Activated CD4-positive, alpha-beta T cell treated with anti-CD3 and anti-CD28 coated beads for 1 hour (primary cell): ENCODE measurements at places on chromosomes 6 and 20.

DNA sequence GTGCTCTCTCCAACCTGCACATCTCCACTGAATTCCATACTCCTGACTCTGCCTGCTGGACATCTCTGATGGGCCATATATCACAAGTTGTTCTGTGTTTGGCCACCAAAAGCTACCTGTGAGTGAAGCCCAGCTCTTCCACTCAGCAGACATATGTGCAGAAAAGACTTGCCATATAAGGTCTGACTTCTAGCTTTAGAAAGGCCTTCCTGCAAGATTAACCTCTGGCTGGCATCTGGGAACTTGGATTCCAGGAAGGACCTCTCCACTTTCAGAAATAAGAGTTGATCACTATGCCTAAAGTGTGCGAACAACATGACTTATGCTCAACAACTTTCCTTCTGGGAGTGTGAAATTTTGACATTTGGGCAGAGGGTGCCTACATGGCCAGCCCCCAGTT, 113.7 kb downstream of the TNFAIP3 start:
- DNase-seq, result no peak

GRCh38 chr20:46946796-46947195, 52.2 kb downstream of the EYA2 start:
- DNase-seq, result no peak

DNA sequence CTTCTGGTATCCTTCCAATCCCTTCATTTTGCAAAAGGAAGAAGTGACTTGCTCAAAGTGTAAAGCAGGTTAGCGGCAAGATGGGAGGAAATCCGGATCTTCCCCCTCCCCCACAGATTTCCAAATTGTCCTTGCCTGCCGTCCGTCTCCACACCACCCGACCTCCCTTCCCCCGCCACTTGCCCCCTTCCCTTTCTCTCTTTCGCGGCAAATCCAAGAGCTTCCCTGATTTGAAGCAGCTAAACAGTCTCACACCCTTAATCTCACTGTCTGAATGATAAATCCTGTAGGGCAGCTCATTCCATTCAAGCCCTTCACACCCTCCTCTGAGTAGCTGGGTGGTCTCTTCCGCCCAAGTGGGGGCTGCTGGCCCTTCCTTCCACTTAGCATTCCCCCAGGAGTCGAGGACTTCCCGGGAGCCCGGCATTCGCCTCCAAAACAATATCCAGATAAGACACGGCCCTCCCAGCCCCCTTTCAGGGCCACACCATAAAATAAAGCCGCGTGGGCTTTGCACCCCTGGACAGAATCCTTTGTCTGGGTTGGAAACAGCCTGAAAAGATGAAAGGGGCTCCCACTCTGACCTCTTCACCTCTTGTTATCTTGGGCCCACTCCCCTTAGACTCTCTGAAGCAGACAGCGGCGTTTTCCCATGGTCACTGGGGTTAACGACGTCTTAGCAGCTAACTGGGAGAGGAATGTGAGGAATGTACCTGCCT, 44.0 kb upstream of the PIM1 start:
- DNase-seq, result no peak

- no peak for DNase-seq
These were observed 10.9 kb downstream of the NINL start for GRCh38 chr20:25574411-25574810.

DNA sequence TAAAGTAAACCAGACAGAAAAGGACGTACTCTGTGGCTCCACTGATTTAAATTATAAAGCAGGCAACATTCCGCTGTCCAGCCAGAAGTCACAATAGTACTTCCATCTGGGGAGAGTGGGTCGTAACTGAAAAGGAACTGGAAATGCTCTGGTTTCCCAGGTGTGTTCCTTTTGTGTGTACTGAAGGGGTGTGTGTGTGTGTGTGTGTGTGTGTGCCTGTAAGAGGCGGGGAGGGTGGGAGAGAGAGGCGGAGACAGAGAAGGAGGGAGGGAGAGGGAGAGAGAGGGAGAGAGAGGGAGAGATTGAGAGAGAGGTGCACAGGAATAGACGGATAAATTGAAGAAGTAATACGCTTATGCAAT, 178.4 kb upstream of the ZNF184 start:
- no peak for DNase-seq

- DNase-seq, result no peak
These were observed 154.3 kb downstream of the CCDC170 start for GRCh38 chr6:151647976-151648639.

DNA sequence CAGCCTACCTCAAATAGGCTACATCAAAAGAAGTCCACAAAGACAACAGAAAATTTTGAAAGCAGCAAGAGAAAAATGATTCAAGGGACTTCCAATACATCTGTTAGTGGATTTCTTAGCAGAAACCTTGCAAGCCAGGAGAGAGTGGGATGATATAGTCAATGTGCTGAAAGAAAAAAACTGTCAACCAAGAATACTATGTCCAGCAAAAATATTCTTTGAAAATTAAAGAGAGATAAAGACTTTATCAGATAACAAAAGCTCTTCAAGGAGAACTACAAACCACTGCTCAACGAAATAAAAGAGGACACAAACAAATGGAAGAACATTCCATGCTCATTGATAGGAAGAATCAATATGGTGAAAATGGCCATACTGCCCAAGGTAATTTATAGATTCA, 34.0 kb downstream of the MCHR2 start:
- no peak for DNase-seq

DNA sequence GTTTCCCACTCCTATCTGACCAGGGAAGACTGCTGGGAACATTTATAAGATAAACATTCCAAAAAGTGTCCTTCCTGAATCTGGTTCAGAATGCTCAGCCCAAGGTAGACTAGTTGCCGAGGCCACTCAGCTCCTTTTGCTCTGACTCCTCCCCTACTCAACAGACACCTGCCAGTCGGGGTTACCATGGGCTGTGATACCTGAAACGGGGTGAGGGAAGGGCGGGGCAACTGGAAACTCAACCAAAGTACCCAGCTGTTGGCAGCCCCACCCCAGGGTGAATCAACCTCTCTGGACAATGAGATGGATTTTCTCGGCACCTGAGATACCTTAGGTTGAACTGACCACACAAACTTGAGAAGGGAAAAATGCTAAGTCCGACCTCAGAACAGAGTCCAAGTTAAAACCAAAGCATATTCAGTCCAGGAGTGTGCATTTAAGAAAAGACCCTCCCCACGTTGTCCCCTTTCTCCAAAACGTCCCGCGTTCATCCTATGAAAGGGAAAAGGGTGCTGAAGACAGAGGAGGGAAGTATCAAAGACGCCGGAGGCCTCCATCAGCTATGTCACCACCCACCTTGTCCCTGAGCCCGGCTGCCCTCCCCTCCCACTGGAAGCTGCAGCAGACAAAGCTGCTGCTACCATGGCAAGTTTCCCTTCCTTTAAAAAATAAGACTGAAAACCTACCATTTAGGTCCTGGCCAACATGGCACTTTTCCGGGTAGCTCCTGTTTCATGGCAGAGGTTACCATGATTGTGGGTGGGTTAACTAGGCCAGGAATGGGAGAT, 100.1 kb downstream of the SLC23A2 start:
- no peak for DNase-seq

DNA sequence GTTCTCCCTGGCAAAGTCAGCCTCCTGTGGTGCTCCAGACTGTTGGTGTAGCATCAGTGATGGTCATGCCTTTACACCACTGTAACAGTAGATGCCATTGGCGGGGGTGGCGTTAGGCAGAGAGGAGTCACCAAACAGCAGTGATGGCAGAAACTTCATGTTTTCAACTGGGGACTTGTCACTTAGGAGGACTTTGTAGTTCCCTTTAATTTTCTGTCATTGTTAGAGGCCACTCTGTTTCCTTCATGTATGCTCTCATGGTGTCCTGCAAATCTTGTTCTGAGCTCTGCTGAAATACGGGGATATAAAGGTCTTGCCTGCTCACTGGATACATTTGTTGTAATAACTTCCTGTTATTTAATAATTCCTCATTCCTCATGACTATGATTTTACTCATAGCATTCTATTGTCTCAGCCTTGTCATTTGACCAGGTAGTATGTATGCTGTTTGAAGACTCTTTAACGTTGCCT, 4.6 kb downstream of the MAP3K4 start:
- no peak for DNase-seq

DNA sequence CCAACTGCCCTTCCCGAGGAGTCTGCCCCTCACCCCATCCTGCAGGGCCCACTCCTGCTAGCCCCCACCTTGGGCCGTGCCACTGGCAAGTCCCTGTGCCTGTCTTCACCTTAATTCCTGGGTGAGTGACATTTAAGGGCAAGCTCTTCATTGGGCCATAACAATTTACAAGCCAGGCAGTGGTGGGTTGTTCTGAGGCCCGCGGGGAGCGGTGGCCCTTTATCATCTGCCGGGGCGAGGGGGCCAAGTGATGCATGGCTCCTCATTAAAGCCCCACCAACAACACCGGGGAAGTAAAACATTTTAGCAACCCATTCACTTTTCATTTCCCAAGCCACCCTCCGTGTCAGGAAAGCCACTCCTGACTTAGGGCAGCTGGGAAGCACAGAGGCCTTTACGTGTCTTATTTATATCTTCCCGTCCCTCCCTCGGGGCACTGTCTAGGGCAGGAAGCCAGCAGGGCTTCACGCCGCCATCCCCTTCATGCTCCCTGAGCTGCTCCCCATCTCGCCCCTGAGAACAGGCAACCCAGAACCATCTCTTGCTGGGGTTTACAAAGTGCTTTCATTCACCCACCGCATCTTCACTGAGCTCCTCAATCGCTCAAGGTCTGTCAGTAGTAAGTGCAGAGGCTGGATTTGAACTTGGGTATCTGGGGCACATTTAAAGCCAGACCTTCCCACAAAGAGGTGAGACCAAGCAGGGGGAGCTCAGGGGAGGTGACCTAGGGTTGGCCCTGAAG, 55.5 kb upstream of the CCDC167 start:
- no peak for DNase-seq

DNA sequence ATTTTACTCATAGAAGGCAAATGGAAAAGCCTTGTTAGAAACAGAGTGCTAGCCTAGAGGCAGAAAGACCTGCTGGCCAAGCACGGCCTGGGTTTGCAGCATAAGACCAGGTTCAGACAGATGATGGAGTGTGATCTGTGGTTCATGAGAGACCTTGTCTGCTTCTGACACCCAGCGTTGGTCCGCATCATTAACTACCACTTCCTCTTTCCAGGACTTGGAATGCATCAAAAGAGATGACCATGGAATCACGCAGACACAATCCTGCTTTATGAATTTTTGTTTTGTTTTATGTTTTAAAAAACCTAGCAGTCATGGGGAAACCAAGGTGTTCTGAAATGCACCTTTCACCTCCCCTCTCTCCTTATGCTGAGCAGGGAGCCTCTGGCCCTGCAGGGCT, 76.8 kb upstream of the SYNDIG1 start:
- no peak for DNase-seq

DNA sequence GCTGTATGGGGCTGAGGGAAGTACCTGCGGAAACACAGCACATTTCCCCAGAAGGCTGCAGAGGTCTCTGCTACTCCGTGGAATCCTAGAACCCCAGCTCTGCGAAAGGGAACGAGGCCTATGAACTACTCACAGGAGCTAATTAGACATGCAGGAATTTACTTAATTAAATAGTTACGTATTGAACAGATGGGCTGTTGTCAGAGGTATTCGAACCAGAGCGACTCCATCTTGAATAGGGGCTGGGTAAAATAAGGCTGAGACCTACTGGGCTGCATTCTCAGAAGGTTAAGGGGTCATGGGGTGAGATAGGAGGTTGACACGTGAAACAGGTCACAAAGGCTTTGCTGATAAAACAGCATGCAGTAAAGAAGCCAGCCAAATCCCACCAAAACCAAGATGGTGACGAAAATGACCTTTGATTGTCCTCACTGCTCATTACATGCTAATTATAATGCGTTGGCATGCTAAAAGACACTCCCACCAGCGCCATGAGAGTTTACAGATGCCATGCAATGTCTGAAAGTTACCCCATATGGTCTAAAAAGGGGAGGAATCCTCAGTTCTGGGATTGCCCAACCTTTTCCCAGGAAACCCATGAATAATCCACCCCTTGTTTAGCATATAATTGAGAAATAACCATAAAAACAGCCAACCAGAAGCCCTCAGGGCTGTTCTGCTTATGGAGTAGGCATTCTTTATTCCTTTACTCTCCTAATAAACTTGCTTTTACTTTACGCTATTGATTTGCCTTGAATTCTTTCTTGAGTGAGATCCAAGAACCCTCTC, 14.7 kb upstream of the SSTR4 start:
- no peak for DNase-seq

DNA sequence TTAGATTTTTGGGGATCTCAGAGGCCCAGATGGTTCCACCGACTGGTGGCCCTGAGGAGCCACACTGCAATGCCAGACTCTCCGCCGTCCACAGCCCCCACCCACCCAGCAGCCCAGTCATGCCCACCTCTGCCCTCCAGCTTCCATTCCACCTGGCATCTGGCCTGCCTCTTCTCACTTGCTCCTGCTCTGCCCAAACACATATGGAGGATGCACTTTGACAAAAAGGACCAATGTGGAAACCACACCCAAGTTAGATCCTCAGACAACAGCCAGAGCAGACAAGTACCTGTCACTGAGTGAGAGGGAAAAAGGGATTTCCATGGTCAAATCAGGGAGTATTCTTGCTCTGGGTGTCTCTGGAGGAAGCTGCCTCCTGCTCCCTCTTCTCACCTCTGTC, 120.6 kb upstream of the NXT1 start:
- no peak for DNase-seq

GRCh38 chr6:33014841-33015634, 5.6 kb upstream of the HLA-DOA start:
- DNase-seq, result no peak

GRCh38 chr20:57399587-57400155, 8.5 kb downstream of the RBM38 start:
- DNase-seq, result no peak

DNA sequence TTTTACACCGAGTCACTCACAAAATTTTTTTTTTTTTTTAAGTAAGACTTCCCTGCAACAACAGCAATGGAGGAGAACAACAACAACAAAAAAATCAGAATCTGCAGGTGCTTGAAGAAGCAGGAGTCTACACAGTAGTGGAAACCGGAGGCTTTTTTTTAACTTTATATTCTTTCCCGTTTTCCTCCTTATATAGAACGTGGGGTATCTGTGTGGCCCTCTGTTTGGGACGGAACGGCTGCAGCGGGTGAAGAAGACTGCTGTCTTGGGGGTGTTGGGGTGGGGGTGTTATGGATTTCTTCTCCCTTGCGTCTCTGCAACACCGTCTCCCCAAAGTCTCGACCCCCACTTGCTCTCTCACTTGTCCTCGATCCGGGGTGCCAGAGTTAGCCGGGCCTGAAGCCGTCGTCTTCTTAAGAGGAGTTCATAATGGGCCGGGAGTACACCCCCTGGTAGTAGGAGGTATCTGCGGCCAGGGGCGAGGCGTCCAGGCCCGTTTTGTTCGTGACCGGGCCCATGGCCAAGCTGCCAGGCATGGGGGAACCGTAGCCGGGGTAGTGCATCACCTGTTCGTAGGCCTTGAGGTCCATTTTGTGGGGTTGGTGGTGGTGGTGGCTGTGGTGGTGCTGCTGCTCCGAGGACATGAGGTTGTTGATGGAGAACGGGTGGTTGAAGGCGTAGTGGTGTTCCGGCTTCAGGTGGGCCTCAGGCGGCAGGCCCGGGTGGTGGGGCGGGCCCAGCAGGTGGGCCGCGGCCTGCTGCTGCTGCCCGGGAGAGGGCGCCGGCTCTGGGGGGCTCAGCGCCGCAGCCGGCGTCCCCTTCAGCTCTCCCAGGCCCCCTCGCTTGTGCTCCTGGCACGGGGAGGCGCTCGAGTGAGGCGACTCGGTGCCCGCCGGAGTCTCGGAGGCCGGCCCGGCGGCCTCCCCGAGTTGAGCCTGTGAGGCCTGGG, 2.7 kb downstream of the FOXA2 start:
- no peak for DNase-seq

GRCh38 chr6:158033751-158034702, 52.4 kb downstream of the SYNJ2 start:
- no peak for DNase-seq
